Fibroblast of lung (primary cell): ENCODE measurements at places on chromosomes 16 and 17.
A peak's percentile ranks its signal among the peaks of the same experiment; 100 is the strongest.

DNA sequence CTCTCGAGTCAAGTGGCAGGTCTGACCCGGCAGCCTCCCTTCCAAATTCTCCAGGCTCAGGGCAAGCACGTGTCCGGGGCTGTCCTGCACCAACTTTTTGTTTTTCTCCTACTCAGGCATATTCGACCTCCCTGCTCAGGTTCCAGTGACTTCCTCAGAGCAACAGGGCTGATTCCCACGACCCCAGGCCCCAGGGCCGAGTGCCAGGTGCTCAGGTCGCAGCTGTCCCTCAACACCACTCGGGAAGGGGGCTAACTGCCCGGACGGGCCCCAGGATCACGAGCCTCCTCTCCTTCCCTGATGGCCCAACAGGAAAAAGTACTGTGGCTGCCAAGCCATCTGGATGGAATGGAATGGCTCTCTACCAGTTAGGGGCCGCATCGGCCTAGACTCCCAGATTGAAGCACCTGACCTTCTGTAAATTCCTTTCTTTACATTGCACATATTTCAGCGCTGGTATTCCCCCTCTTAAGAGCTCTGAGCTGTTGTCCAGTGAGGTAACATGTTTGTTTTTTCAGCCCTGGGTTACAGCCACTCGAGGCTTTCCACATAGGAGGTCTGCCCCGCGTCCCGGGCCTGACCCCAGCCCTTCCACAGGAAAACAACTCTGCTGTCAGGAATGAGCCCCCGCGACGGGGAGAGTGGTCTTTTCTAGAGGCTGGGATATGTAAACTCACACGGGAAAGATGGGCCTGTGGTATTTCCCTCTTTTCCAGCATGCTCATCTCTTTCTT is 25.0 kb downstream of the NXN start:
- DNase-seq: peak; percentile 93

GRCh38 chr17:34236281-34236892 is 18.7 kb upstream of the CCL2 start:
- DNase-seq: no peak

DNA sequence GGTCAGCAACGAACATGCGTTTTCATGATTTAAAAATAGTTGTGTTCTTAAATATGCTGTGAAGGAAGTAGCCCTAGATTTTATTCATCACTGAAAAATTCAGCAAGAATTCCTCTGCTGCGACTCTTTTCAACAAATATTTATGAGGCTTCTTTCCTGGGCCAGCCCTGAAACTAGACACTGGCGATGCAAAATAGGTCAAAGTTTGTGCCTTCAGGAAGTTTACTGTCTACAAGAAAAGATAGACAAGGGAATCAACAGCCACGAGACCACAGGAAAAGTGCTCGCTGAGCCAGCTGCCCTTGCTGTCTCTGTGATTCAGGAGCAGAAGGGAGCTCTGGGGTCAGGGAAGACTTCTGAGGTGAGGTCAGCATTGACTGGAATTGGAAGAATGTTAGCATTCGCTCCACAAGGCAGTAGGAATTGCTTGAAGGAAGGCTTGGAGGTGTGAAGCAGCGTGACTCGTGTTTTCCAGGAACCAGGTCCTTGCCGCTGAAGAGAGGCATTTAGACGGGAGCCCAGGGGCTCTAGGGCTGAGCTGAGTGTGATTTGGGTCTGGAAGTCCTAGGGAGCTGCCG is 1.9 kb upstream of the RPL26 start:
- DNase-seq: peak; percentile 47

DNA sequence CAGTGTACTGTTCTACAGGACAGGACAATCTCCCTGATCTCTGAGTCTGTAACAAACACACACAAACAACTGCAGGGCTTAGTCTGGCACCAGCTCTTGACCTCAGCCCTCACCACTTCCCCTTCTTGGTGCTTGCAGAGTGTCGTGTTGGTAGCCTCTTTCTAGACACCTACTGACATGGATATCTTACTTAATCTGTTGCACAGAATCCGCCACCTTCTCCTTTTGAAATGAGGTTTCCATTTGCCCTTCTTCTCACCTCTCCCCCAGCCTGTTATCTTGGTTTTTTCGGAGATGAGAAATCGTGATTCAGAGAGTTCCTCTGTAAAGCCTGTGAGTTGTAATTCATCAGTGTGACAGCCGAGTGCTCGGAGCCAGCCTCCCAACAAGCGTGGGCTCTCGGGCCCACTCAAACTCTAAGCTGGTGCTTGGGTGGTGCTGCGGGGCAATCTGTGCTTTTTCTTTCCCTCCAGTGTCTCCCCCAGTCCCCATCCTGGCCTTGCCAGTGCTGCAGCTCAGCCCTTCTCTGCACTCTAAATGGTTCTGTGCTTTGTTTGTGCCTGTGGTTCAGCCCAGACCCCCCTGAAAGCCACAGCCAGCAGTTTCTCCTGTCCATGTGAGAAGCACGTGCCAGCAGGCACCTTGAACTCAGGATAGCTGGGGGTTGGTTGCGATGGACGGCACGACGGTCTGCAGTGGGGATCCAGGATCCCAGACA is 28.1 kb downstream of the KIAA0513 start:
- peak; percentile 80 for DNase-seq

GRCh38 chr17:13182854-13183253 is 165.0 kb upstream of the ELAC2 start:
- DNase-seq: no peak

DNA sequence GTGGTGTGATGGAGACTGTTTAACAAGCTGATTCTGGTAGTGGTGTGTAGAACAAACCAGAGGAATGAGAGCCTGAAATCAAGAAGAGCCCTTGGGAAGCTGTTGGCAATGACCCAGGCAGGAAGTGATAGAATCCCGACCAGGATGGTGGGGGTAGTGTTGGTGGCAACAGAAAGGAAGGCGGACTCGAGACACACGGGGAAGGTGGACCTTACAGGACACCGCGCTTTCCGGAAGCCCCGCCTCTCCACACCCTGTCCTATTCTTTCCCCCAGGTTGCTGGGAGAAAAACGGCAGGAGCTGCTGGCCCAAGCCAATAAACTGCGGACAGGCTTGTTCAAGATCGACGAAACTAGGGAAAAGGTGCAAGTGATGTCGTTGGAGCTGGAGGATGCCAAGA is 30.0 kb upstream of the KDM6B start:
- DNase-seq: no peak

DNA sequence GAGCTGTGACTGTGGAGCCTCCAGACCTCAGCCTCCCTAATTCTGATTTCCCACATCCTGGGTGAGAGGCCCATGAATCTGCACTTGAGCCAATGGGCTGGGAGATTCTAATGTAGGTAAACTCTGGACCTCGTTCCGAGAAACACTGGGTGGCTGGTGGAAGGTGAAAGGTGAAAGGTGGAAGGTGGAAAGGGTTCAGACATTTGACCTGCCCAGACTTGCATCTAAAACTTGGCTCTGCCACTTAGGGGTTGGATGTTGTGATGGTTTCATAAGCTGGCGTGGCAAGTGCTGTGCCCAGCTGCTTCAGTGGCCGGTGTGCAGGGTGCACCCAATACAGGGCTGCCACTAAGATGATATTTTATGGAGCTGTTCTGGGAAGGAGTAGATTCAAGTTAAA is 24.8 kb downstream of the SYT17 start:
- no peak for DNase-seq

- no peak for DNase-seq
Measured at GRCh38 chr17:39702901-39703893, 3.3 kb downstream of the ERBB2 start.

DNA sequence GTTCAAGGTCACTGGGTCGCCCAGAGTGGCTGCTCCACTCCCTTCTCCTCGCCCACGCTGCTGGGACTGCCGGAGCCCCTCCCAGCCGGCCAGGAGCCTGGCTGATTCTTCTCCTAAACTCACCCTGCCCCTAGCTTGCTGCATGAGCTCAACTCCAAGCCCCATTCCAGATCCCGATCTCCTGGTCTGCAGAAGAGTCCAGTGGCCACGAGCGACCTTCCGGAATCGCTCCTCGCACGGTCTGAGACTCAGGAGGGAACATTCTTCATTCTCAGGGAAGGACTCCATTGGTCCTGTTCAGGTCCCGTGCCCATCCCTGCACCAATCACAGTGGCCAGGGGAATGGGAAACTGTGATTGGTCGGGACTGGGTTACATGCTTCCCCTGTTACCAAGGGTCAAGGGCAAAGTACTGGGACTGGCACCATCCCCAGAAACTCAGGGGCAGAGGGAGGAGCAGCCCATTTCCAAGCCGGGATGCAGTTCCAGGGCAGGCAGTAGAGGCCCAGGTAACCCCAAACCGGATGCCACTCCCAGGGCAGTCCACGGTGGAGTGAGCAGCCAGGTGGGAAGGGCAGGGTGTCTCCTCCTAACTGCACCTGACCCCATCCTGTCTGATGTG is 24.5 kb upstream of the CIBAR2 start:
- no peak for DNase-seq

GRCh38 chr17:64327201-64327930 is 63.3 kb downstream of the PECAM1 start:
- DNase-seq: peak; percentile 60

- peak; percentile 14 for DNase-seq
Measured at GRCh38 chr16:73124097-73124652, 76.2 kb upstream of the ZFHX3 start.

GRCh38 chr16:23694644-23695373 is 16.1 kb downstream of the PLK1 start:
- peak; percentile 33 for DNase-seq

- no peak for DNase-seq
Measured at GRCh38 chr17:65345261-65346005, 208.3 kb downstream of the RGS9 start.

DNA sequence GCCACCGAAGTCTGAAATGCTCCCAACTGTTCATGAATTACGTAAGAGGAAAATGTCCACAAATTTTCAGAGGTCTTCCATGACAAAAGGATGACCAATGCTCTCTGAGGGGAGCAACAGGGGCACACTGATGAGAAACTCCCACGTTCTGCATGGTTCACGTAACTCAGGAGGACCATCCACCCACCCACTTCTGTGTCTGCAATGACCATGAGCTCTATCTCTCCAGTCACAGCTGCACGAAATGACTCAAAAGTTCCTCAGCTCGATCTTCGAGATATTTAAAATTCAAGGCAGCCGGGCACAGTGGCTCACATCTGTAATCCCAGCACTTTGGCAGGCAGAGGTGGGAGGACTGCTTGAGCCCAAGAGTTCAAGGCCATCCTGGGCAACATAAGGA is 15.8 kb downstream of the WDR45B start:
- DNase-seq: no peak

DNA sequence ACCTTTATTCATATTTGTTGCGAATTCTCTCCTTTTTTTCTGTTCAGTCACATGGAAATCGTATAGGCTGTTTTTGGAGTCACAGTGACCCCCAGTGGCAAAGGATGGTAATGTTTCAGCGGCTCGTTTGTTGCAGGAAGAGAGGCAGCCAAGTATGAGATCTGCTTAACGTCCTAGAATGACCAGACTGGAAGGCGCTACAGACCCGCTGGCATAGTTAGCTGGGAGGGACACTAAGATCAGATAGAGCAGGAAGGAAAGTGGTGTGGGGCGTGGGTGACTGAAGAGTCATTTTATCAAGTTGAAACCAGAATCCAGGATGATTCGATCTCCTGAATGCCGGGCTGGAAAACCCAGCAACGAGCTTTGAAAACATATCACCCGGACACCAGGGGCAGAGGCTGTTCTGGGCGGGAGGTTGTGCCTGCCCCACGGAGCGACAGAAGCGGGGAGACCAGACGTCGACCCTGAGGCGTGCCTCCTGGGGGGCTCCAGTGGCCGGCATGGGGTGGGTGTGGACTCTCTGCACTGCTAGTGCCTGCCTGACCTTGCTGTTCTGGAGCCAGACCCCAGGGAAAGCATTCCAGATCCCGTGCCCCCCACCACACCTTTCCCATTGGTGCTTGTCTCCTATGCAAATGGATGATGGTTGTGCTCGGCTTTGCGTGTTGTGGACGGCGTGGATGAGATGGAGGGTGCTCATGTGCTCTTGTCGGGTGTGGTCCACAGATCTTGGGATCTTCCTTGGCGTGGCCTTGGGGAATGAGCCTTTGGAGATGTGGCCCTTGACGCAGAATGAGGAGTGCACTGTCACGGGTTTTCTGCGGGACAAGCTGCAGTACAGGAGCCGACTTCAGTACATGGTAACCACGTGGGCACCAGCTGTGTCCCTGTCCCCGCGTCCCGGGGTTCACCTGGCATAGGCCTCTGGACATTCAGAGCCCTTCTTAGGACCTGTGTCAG is 7.7 kb downstream of the IL34 start:
- peak; percentile 70 for DNase-seq

DNA sequence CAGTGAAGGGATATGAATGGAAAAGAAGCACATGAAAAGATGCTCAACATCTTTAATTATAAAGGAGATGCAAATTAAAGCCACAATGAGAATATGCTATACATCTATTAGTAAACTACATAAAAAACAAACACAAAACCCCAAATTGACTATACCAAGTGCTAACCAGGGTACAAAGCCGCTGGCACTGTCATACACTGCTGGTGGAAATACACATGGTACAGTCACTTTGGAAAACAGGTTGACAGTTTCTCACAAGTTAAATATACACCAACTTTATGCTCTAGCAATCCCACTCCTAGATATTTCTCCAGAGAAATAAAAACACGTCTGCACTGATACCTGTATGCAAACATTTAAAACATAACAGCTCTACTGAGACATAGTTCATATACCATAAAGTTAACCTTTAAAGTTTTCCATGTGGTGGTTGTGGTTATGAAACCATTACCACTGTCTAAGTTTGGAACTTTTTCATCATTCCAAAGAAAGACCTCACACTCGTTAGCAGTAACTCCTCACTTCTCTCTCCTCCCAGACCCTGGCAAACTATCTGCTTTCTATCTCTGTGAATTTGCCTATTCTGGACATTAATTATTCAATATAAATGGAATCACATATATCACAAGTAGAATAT is 42.7 kb downstream of the ADGRG5 start:
- no peak for DNase-seq

GRCh38 chr17:8753976-8754440 is 4.3 kb downstream of the SPDYE4 start:
- DNase-seq: peak; percentile 7

DNA sequence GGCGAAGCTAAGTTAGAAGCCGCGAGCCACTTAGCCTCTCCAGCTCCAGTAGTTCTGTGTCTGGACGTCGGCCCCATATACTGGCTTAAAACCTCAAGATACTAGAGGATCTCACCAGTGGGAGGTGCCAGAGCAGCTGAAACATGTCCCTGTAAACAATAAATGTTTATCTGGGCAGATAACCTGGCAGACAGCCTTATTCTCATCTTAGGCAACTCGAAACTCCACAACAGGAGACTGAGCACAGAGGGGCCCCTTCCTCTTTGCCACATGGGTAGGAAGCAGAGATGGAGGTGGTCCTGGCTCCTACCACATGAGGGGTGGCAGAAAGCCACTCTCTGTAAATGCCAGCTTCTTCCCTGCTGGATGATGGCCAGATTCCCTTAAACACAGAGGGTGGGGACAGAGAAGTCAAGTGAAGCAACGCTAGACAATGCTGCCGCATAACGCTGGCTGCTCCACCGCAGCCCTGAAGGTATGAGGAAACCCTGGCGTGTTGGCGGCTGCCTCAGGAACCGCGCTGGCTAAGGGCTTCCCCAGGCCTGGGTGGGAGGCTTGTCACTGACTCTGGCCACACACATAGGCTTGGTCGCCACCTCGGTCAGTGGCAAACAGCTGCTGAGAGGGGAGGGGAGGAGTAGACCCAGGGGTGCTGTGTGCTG is 67.9 kb downstream of the HIC1 start:
- peak; percentile 91 for DNase-seq
